ENCODE measurements at places on chromosomes 7 and 10.
A peak's percentile ranks its signal among the peaks of the same experiment; 100 is the strongest.

GRCh38 chr7:39453743-39454355 lies 112.4 kb upstream of the YAE1 start:
- DNase-seq, result peak; percentile 37

DNA sequence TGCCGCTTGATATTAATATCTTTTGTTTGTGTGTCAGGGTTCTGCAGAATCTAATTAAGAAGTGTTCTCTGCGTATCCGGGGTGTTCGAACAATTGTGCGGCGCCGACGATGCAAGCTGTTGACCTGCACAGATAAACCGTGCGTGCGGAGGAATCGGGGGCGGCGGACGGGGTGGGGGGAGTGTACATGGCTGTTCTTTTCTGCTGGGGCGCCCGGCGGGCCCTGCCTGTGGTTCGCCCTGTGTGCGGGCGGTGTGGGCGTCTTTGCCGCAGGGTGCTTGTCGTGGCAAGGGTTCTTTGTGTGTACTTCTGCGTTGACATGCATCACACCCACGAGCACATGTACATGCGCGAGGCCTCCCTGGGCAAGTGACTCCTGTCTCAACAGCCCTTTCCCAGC lies 47.9 kb downstream of the MICALL2 start:
- DNase-seq, result no peak

GRCh38 chr10:92757066-92757710 lies 67.4 kb downstream of the HHEX start:
- no peak for DNase-seq

- no peak for DNase-seq
Measured at GRCh38 chr7:12007576-12007975, 175.6 kb upstream of the THSD7A start.

- DNase-seq, result no peak
Measured at GRCh38 chr7:155104913-155105312, 34.8 kb downstream of the HTR5A start.

GRCh38 chr7:143728333-143728862 lies 29.1 kb downstream of the CTAGE6 start:
- no peak for DNase-seq

DNA sequence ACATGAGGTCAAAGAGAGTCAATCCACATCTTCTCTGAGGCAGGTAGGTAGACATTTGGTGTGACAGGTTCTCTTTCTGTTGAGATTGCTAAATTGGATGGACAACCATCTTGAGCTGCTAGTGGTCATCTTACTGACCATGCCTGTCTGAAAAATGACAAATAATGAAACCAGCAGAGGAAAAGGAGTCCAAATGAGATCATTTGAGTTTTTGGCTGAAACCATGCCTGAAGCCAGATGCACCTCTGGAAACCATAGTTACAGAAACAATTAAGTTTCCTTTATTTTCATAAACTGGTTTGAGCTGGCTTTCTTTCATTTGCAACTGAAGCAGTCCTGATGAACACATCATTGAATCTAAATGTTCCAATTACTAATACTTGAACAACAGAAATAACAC lies 100.6 kb downstream of the ZNF438 start:
- no peak for DNase-seq

- DNase-seq, result no peak
Measured at GRCh38 chr7:3712841-3713240, 411.8 kb downstream of the SDK1 start.

GRCh38 chr10:82692458-82692857 lies 817.5 kb downstream of the NRG3 start:
- DNase-seq, result no peak

GRCh38 chr10:129921801-129922597 lies 42.1 kb downstream of the EBF3 start:
- no peak for DNase-seq

DNA sequence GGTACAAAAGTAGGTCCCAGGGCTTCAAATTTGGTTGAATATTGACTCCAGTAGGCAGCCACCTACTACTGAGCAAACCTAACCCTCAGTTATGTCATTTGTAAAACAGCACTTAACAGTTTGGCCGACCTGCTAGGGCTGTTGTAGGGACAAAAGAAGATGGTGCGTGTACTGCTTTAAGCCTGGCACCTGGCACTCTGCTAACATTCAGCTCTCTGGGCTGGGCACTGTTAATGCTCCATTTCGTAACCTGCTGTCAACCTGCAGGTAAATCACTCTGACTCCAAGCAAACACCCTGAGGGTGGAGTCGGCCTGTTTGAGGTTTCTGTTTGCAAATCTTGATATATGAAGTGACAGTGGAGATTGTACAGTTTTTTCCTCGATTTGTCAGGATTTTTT lies 7.2 kb downstream of the ZKSCAN1 start:
- DNase-seq, result no peak

DNA sequence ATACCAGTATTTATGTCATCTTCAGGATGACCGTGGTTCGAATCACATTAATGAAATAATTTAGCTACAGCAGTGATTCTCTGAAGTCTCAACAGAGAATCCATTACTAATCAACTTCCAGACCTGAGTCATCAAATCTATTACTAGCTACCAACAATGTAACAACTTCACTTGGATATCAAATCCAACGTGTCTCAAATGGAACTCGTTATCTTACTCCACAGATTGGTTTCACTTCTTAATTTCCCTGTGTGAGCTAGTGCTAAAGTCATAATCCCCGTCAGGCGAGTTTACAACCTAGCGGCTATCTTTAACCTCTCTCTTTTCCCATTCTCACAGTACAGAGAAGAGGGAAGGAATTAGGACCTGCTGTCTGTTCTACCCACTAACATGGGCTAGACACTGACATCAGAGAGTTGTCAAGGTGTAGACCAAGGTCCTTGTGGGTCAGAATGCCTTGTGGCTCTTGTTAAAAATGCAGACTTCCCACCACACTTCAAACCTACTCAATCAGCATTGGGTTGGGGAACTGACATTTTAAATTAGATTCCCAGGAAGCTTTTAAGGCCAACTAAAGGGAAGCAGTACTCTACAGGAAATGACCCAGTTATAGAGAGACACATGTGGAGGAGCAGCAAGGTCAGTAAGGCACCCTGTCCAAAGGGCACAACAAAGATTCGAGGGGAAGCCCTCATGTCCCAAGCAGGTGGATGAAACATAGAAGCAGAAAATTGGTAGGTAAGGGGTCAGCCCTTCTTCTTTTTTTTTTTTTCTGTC lies 57.3 kb upstream of the GSAP start:
- DNase-seq, result no peak

DNA sequence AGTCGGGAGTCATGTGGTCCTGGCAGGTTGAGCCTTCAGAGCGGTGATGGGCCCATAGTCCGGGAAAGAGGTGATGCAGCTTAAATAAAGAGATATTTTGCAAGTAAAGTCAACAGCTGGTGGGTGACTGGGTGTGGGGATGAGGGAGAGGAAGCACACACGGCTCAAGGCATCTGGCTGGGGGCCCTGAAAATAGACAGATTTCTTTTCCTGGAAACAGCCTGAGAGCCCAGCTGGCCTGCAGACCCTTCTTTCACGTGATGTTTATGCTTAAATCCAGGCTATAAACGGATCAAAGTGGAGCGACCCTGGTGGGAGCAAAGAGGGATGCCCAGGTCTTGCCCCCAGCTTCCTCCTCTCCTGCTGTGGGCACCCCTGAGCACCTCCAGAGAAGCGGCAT lies 149.1 kb downstream of the TEX36 start:
- no peak for DNase-seq

- DNase-seq, result no peak
Measured at GRCh38 chr10:113236998-113237397, 287.0 kb downstream of the TCF7L2 start.

DNA sequence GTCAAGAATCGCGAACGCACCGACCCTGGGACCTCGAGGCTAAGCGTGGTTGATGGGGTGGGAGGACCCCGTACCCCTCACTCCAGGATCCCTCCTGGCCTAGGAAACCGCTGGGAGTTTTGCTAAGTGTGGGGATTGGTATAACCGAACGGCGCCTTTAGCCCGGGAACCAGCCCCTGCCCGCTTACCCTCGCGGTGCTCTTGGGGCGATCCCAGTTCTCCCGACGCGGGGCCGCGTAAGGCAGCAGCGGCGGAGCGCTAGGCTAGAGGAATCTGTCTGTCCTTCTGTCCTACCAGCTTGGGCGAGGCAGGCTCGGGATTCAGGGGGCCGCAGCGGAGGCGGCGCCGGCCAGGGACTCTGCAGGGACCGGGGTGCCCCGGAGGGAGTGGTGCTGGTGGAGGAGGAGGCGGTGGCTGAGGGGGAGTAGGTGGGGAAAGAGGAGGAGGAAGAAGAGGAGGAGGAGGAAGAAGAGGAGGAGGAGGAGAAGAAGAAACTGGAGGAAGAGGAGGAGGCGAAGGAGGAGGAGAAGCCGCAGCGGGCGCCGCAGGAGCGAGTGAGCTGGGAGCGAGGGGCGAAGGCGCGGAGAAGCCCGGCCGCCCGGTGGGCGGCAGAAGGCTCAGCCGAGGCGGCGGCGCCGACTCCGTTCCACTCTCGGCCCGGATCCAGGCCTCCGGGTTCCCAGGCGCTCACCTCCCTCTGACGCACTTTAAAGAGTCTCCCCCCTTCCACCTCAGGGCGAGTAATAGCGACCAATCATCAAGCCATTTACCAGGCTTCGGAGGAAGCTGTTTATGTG lies 439 bp upstream of the EMX2 start:
- DNase-seq, result no peak
